LoVo (cell line): ENCODE measurements at places on chromosomes 6 and 20.

DNA sequence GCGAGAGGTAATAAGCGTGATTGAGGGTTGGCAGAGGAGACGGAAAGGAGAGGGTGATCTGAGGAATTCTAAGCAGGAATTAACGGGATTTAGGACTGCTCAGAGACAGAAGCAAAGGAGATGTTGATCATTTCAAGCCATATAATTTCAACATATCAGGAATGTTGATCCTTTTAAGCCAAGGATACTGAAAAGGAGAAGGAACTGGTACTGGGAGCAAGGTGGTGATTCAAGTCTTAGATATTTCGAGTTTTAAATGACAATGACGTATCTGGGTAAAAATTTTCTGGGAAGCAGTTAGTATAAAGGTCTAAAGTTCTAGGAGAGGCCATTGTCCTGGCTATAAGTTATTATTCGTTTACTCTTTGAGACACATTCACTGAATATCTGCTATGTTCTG, 91.3 kb upstream of the OGFRL1 start:
- DNase-seq: peak; percentile 18

DNA sequence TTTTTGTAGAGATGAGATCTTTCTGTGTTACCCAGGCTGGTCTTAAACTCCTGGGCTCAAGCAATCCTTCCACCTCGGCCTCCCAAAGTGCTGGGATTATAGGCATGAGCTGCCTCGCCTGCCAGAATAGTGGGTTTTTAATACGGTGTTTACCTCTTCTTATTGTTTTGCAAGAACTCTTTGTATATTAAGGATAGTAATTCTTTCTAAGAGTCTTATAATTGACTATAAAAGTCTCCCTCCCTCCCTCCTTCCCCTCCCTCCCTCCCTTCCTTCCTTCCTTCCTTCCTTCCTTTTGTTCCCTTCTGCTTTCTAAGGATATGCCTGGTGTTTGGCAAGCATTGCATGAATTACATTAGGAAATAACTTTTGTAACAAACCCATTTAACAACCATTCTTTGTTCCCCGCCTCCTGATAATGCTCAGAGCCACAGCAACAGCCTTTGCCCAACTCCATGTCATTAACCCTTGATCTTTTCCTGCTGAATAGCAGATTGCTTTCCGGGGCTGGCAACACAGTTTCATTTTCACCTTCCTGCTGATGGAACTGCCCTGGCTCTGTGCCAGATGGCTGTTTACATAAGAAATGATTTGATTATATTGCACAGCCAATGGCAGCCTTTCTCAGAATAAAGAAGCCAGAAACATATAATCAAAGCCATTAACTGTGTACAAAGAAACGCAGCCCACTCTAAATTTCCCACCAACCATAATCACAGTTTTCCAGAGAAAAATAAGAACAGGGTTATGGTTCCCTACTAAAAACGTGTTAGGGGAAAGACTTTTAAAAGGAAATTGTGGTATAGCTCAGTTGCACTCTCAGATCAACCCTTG, 143.7 kb upstream of the PTPN1 start:
- peak; percentile 89 for DNase-seq

DNA sequence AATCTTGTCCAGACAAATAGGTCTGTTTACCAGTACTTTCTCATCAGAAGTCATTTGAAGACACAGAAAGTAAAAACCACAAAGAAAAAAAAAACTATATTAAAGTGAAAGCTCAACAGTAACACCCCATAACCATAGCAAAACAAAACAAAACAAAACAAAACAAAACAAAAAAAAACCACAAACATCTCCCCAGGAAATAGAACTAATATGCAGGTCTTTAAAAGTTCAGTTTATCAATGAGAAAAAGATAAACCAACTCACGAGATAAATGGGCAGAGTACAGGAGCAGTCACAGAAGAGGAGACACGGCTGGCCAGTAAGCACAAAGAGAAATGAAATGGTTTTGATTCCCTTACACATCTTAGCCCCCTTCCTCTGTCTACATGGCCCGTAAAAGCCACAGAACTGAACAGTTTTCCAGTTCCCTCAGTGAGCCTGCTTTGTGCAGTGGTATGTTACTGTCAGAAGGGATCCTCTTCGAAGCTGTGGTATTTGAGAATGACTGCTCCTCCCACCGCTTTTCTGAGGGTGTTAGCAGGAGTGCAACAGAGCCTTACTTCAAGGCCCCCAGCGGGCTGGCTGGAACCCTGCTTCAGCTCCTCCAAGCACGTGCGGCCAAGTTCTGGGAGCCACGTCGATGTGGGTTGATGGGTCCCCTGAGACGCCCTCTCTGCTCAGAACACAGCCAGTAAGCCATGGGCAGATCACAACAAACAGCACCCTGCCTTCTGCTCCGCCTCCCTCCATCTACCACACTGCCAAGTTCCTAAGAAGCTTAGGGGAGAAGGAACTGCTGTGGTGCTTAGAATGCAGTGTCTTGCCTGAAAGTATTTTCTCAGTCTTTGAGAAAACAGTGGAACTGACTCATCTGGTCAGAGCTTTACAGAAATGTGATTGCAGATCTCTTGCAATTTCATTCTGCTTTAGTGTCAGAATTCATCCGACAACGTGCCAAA, 14.0 kb downstream of the UST start:
- DNase-seq: no peak

DNA sequence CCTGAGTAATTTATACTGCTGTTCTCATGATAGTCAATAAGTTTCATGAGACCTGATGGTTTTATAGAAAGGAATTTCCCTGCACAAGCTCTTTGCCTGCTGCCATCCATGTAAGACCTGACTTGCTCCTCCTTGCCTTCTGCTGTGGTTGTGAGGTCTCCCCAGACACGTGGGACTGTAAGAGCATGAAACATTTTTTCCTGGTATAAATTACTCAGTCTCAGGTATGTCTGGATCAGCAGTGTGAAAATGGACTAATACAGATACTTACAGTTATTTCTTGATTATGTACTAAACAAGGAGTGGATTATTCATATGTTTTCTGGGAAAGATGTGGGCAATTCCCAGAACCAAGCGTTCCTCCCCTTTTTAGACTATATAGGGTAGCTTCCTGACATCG, 1.9 kb upstream of the TRIM38 start:
- DNase-seq: no peak

GRCh38 chr20:18225632-18226031, 62.7 kb upstream of the ZNF133 start:
- DNase-seq: no peak

DNA sequence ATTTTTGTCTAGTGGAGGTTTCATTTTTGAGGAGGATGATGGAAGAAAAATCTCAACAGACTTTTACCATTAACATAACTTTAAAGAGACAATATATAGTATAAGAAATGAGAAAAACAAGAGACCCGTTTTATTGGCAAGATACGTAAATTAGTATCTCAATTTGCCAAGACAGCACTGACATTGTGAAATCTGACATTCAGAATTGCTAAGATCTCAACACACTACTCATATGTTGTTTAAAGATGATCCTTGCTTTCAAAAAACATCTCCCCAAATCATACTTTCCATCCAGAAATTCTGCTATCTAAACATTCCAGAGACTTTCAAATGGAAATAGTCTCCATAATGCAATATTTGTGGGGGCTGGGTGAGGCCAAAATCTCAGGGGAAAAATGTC, 220.9 kb upstream of the CEP162 start:
- no peak for DNase-seq

- no peak for DNase-seq
Observed at GRCh38 chr6:34560366-34561226, 4.5 kb upstream of the SPDEF start.

- no peak for DNase-seq
Observed at GRCh38 chr20:59650418-59650817, 46.1 kb downstream of the PHACTR3 start.

- DNase-seq: no peak
Observed at GRCh38 chr20:21522481-21523280, 8.8 kb upstream of the NKX2-2 start.

DNA sequence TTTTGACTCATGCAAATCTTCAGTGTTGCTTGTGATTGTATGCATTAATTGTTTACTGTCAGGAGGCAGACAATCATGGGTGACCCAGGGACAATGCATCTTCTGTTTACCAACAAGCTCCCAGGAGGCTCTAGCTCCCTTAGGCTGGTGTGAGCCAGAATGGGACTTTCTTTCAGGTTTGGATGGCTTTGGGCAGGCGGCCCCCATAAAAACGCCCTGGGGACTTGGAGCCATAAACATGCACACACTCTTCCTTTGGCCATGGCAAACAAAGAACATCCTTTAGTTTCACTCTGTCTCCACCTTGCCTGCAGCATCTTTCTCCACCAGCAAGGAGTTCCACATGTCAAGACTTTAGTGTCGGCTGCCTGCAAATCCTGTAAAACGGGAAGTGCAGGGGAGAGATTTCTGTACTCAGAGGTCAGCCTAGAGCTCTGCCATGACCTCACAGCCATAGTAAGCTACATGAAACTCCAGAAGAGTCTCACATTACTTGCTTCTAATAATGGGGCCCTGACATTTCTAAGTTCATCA, 127.6 kb downstream of the MAP3K7 start:
- DNase-seq: no peak

GRCh38 chr6:151494235-151494935, 568 bp downstream of the CCDC170 start:
- DNase-seq: no peak

GRCh38 chr6:148323344-148323743, 19.3 kb upstream of the SASH1 start:
- no peak for DNase-seq

DNA sequence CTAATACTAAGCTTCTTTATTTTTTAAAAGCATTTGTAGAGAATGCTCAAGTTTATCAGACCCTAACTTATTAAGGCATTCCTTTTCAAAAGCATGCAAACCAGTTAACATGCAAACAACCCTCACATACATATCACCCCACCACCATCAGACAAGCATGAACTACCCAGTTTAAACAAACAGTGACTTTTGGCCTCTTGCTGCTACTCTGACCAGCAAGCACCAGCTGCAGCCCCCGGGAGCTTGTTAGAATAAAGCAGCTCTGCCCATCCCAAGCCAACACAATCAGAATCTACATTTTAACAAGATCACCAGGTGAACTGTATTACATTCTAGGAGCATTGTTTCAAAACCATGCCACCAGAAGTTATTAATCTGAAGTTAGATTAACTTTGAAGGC, 5.9 kb upstream of the NUP153 start:
- DNase-seq: no peak

GRCh38 chr20:42686057-42686456, 503.6 kb downstream of the PTPRT start:
- DNase-seq: no peak

DNA sequence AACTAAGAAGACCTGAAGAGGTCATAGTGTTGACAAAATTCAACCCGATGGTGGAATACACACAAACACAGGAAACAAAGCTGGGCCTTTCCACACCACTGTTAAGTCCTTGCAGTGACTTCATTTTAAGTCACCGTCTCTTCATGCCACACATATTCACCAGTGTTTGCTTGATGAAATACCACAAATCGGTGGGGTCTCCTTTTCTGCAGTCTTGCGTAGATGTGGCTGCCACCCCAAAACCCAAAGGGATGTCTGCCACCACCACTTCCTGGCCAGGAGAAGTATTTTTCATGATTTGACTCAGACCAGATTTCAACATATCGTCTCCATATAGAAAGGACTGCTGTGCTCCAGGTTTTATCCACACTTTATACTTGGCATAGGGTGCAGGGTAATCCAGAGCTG, 11.0 kb upstream of the COL10A1 start:
- DNase-seq: no peak

DNA sequence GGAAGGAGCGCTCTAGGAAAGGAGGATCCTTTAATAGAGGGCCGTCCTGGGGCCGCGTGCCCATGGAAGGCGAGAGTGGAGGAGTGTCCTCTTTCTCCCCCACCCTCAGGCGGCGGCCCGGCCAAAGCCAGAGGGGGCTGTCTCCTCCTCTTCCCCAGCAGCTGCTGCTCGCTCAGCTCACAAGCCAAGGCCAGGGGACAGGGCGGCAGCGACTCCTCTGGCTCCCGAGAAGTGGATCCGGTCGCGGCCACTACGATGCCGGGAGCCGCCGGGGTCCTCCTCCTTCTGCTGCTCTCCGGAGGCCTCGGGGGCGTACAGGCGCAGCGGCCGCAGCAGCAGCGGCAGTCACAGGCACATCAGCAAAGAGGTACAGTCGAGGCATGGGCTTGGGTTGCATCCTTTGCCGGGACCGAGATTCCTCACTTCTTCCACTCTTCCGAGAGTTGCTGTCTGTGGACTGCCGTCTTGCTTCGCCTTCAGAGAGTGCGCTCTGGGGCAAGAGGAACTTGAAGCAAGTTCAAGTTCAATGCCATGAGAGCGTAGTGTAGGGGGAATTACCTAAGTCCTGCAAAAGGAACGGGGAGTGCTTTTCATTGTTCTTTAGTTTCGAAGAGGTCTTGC, at the start of gene LAMA2:
TSS of gene LAMA2 (plus strand) at position 148 of the 621 bp plus-strand sequence. CDS start at position 256, 108 bp downstream.
- DNase-seq: peak; percentile 48

DNA sequence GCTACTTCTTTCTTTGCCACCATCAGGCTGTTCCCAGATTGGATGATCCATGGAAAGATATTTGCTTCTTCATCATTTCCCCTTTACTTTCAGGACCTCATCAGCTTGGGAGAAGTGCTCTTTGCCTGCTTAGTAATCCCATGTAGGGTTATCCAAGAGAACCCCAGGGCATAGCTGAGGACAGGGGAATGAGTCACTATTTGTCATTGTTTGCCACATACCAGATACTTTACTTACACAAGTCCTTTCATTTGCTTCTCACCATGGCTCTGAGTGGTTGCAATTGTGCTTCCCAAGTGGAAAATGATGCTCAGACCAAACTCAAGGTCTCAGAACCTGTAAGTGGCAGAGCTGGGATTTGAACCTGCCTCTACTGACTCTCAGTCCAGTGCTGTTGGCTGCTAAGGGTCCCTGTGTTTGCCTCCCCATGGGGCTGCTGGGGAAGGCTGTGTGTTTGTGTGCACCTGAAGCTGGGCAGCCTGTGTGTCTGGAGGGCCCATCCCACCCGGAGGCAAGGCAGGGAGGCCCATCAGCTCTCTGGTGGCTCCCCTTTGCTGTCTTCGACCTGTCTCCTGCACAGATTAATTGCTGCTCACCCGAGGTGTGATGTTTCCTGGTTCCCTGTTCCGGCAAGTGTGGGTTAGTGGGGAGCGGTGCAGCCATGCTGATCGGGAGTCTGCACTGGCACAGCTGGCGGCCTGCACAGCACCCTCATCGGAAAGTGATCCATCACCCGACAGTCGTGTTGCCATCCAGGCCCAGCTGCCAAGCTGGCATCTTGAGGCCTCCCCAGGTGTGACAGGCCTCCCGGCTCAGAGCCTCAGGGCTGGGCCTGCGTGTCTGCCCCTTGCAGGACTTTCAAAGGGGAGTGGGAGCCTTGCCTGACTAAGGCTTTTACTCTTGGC, 228.8 kb downstream of the DHX35 start:
- DNase-seq: peak; percentile 14

DNA sequence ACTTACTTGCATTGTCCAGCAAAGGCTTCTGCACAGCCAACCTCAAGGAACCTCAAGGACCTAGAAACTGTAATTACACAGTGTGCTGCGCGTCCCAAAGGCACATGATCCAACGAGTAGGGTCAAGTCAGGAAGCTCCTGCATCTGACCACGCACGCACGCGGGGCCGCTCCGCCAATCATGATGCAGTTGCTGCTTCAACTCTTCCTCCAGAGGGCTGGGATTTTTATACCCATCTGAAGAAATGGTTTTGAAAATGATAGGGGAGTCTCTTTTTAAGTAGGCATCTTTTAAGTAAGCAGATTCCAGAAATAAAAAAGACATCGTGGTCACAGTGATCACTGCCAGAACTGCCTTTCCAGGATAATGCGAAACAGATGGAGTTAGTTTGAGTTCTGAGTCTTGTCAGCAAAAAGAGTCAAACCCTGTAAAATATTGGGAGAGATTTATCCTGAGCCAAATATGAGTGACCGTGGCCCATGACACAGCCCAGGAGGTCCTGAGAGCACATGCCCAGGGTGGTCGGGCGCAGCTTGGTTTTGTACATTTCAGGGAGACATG, 34.0 kb downstream of the KIF25 start:
- DNase-seq: no peak

GRCh38 chr20:20207872-20208271, 155.5 kb downstream of the CFAP61 start:
- DNase-seq: no peak
